AG09309 (cell line): ENCODE measurements at places on chromosomes 11 and 22.

DNA sequence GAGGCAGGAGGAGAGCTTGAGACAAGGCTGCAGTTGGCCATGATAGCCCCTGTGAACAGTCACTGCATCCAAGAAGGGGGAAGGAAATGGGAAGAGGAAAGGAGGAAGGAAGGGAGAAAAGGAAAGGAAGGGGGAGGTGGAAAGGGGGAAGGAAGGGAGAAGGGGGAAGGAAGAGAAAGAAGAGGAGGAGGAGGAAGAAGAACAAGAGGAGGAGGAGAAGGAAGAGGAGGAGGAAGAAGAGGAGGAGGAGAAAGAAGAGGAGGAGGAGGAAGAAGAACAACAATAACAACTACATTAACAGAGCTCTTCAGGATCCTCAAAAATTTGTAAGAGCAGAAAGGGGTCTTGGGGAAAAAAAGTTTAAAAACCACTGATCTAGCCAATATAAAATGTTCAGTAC lies 5.2 kb downstream of the RAB6A start:
- no peak for DNase-seq

- no peak for DNase-seq
Measured at GRCh38 chr11:107249054-107249453, 208.6 kb downstream of the CWF19L2 start.

GRCh38 chr22:39349967-39350726 lies at the start of gene SYNGR1:
SYNGR1 (plus strand) TSS chr22:39349991; CDS start chr22:39350011, 20 bp downstream.
- no peak for DNase-seq

DNA sequence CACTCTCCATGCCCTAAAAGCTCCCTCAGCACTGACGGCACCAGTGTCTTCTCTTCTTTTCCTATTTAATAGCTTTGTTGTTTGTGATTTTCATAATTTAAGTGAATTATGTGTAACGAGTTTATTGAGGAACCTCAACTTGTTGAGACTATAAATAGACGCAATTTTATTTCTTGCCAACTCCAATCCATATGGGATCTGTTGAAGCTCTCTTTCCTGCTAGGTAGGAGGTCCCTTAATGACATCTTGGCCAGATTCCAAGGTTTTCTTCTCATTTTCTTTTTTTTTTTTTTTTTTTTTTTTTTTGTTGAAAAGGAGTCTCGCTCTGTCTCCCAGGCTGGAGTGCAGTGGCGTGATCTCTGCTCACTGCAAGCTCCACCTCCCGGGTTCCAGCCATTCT lies 14.2 kb downstream of the RTL6 start:
- DNase-seq, result no peak

GRCh38 chr11:65920372-65920802 lies 1.2 kb downstream of the DRAP1 start:
- no peak for DNase-seq

GRCh38 chr11:99795999-99796398 lies 775.2 kb downstream of the CNTN5 start:
- no peak for DNase-seq

- no peak for DNase-seq
Measured at GRCh38 chr11:103970701-103971249, 65.7 kb upstream of the DDI1 start.

DNA sequence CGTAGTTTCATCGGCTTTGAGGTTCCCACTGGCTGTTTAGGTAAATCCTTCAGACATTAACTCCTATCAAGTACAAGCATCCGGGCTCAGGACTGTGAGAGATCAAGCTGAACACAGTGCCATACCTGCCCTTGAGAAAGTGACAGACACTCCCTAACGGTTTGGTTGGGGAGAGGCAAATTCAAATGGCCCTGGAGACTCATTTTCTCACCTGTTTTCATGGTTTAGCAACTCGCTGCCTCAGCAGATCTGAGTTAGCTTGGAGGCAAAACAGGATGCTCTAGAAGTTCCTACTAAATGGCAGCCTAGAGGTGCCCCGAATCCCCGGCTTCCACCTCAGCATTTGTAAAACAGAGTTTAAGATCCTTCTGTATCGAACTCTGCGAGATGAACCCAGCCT lies 3.6 kb upstream of the FBXO3 start:
- no peak for DNase-seq

DNA sequence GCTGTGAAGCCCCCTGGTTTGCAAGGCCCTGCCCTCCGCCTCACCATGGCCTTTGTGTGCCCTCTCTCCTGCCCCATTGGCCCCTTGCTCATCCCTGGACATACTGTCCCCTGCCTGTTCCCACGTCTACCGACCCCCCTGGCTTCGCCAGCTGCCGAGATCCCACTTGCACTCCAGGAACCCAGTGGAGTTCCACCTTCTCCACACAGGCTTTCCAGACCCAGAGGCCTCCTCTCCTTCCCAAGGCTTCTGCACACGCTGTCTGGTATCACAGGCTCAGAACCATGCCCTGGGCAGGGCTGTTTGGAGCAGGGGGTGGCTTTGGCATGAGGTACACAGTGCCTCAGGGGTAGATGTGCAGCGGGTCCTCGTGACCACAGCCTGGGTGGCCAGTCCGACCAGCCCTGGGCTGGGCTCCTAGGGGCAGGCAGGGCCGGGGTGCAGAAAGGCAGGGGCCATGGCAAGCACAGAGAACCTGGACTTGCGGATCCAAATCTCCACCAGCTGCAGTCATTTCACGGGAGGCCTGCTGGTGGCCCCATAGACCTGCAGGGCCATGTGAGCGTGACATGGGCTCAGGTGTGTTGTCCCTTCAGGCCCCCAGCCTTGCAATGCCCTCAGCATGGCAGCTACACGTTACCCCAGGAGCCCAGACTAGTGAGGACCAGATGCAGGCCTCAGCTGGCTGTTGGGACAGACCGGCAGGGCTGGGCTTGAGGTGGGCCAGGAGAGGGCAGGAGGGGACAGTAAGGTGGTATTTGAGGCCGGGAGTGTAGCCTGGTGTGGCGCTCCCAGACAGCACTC lies 9.5 kb downstream of the GRK2 start:
- DNase-seq, result no peak

DNA sequence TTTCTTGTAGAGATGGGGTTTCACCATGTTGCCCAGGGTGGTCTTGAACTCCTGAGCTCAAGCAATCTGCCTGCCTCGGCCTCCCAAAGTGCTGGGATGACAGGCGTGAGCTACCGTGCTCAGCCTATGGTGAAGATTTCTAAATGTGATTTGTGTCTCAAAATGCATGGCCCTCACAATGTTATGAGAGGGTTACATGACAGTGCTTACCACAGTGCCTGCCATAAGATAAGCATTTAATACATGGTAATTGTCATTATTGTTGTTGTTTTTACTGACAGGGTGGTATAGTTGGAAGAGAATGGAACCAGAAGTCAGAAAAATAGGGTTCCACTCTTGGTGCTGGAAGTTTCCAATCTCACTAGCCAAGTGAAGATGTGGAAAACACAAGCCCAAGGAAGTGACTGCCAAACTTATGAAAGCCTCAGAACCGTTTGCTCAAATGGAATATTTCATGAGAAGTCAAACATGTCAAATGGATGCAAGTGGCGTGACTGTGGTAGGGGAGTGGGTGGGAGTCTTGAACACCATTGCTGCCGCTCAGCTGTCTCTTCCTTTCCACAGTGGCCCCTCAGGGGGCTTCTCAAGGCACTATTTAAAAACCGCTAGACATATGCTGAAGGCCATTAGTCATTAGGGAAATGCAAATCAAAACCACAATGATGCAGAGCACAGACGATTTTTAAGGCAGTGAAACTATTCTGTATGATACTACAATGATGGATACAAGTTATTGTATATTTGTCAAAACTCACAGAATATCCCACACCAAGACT lies 29.1 kb upstream of the LMO2 start:
- DNase-seq, result no peak

GRCh38 chr22:46693634-46694415 lies 44.2 kb downstream of the CERK start:
- no peak for DNase-seq

GRCh38 chr11:82858556-82859091 lies 41.6 kb downstream of the PRCP start:
- peak; percentile 33 for DNase-seq

GRCh38 chr22:19959043-19959586 lies 17.5 kb upstream of the TXNRD2 start:
- no peak for DNase-seq

DNA sequence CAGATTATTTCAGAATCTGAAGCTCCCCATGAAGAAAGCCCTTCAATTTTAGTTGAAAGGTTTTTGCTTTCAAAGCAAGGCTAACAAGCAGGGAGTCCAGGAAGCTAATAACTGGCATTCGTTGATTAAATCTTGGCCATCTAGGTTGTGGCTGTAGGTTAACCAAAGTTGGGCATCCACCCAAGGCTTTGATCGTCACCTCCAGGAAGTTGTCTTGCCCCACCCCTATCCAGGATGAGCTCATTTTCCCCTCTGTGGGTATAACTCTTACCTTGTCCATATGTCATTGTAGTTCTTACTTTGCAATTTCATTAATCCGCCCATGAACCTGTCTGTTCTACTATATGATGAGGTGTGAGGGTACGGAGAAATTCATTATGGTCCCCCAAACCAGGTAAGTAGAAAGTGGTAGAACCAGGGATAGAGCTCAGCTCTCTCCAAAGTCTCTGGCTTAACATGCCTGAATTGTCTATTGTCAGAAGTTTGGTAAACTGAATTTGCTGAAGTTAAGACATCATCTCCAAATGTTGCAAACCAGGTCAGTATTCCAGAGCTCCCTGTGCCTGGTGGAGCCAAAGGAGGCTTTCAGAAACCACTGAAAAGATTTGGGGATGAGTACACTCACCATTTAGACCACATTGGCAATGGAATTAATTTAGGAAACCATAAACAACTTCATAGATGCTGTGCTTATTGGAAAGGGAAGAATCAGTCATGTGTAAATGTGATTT lies 97.1 kb downstream of the CD44 start:
- DNase-seq, result no peak

- DNase-seq, result no peak
Measured at GRCh38 chr11:129894278-129895125, 876 bp downstream of the NFRKB start.

DNA sequence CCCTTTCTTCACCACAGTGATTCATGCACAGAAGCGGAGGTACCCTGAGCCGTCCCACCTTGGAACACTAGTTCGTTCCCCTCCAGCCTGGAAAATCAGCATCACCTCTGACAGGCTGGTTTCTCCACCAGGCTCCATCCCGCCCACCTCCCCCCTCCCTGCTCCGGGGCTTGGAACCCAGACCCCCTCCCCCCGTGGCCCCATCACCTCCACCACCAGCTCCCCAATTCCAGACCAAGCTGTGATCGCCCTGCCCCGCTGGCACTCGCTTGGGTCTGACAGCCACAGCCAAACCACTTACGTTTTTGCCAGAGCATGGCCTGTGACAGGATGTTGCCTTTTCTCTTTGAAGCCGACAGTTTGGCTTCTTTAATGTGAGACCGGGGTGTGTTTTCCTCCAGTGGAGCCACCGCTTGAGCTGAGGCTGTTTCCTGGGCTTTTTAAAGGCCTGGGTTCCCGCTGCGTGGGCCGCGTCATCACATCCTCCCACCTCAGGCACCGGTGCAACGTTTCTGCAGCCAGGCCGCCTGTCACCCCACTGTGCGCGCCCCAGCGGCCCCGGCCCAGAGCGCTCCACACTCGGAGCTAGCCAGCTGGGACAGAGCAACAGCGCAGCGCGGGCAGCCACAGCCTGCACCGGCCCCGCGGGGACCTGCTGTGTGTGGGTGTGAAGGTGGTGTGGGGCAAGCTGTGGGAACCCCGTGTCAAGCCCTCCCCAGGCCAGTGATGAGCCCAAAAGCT lies at the start of gene POU2AF1:
Gene POU2AF1 (minus strand): TSS at position 415 of the 741 bp plus-strand sequence. CDS start 98 bp downstream, at position 317.
- no peak for DNase-seq

DNA sequence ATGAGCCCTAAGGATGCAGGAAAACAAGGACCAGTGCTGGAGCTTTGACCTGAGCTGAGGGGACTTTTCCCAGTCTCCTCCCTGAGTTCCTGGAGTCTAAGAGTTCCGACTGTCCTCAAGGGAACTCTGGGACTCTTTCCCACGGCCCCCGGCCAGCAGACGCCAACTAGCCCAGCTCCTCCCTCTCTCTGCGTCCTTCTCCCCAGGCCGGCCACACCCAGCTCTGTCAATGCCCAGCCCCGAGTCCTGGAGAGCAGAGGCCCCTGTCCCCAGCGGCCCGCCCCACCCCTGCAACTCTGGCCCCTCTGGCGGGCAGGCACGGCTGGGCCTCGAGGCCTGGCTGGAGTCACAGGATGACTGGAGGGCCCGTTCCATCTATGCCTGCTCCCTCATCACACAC lies 29.8 kb downstream of the NECTIN1 start:
- DNase-seq, result no peak

DNA sequence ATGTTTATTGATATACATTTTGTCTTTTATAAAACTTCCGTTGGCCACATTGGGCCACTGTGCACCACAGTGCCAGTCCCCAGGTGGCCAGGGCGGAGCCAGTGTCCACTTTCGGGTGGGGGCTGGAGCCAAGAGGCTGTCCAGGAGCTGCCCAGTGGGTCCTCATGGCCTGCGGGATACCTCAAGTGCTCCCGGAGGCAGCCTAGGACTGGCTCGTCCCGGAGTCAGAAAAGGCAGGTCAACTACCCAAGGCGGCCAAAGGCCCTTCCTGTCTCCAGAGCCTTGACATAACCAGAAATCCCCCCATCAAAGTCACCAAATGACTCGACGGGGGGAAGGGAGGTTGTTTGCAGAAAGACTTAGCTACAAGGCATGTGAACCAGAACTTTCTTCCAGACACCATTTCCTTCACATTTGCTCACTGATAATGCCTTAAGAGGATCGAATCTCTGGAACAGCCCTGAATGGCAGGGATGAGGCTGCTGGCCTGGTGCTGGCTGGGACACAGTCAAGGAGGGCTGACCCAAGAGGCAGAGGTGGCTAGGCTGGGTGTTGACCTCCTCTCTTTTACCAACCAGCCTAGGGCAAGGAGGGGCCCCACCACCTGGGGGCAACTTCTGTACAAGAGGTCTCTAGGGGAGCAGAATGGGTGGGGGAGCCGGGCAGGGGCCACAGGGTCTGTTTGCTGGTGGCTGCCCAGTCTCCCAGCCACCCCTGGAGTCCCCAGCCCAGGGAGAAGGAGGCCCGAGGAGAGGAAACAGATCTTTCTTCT lies 8.4 kb downstream of the MRGPRF start:
- no peak for DNase-seq

GRCh38 chr11:121467471-121467870 lies 14.7 kb upstream of the SORL1-AS1 start:
- no peak for DNase-seq

GRCh38 chr11:131278472-131278871 lies 91.9 kb upstream of the NTM start:
- DNase-seq, result no peak

DNA sequence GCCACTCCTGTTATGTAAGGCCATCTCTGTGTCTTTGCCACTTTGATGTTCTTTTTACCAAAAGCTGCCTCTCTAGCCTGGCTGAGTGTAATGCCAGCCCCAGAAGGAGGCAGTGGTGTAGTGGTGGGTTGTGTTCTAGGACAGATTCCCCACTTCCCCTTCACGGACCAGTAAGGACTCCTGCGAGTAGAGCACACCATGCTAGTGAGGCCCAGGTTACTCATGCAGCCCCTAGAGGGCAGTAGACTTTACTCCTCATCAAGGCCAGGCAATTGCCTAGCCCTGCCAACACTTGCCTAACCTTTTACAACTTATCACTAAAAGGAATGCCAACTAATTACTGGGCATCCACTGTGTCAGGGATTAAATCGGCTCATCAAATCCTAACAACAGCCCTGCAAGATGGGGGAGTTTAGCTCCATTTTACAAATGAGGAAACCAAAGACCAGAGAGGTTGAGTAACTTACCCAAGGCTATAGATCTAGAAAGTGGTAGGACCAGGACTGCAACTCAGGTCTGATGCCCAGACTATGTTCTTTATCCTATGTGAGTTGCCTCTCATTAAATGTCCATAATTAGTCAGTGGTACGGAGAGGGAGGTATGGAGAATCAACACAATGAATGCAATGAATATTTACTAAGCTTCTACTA lies 75.3 kb downstream of the APIP start:
- DNase-seq, result no peak

GRCh38 chr11:57427727-57428082 lies 784 bp upstream of the SLC43A3 start:
- peak; percentile 58 for DNase-seq
